Retinal pigment epithelial cell (primary cell): ENCODE measurements at places on chromosomes 16 and 17.
A peak's percentile ranks its signal among the peaks of the same experiment; 100 is the strongest.

DNA sequence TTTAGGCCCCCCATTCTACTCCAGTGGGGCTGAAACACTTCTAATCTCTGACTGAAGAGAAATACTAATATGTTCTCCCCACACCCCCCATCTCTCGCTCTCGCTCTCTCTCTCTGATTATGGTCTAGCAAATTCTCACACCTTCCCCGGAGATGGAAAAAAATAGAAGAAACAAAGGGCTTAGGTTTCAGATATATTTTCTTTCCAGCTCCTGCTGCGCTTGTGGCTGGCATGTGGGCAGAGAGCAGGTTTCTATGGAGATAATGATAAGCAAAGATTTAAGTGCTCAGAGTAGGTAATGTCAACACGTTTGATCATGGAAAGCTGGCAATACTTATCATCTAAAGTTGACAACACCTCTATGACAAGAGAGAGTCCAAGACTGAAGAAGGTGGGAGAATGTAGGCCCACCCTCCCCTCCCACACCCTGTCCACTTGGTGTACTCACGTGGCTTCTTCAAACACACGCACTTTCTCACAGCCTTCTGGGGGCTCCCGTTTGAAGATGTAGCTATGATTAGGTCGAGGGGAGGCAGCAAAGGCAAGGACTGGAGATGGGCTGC is 8.0 kb upstream of the SLC35B1 start:
- DNase-seq: no peak

GRCh38 chr17:46152423-46152822 is 40.8 kb downstream of the KANSL1 start:
- DNase-seq: no peak

- no peak for DNase-seq
Measured at GRCh38 chr16:75002474-75002873, 3.6 kb downstream of the ZNRF1 start.

GRCh38 chr17:55598495-55598894 is 87.2 kb upstream of the SMIM36 start:
- DNase-seq: no peak

DNA sequence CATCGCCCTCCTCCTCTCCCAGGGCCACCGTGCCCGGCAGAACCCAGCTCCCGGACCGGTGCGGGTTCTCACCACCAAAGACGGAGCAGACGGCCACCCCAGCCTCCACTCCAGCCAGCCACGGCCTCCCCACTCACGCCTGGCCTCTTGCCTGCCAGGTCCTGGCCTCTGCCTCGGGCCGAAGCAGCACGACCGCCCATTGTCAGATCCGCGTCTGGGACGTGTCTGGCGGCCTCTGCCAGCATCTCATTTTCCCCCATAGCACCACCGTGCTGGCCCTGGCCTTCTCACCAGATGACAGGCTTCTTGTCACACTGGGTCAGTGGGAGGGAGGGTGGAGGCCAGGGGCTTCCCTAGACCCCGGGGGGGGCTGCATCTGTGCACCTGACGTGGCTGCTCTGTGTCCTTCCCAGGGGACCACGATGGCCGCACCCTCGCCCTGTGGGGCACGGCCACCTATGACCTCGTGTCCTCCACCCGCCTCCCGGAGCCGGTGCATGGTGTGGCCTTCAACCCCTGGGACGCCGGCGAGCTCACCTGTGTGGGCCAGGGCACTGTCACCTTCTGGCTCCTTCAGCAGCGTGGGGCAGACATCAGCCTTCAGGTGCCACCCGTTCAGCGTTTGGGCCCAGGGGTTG is 6.6 kb upstream of the RHOT2 start:
- DNase-seq: no peak

DNA sequence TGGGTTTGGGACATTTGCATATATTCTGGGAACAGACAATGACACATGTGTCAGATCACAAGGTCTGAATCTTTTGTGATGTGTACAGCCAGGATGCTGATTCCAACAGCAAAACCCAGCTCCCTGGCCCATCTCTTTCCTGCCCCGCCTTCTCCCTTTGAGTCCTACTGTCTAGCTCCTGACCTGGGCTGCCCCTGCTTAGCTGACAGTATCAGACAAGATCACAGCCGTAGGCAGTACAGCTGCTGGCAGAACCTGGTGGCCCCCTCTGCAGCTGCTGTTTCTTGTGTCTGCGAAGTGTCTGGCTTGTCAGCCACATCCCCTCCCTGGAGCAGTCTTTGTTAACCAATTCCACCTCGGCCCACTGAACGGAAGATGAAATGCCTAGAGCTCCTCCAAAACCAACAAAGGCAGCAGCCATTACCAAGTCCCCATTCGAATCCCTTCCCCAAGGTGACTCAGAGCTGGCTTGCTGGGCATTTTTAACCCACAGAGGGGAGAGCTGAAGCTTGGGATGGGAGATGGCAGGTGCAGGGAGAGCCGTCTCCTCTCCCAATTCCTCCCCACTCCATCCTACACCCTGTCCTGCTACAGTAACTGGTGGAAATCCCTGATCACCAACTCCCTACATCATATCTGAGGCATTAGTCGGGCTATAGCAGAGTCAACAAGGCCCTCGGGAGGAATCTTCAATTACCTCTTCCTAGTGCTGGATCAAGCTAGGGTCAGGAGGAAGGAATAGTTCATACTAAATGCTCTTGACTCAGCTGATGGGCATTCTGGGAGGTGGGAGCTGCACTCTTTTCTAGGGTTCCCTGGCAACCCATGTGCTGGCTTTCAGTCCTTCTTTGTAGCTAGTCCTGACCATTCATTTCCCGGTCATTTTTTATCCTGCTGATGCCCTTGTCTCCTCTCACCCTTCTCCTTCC is 5.8 kb downstream of the PIPOX start:
- DNase-seq: no peak

DNA sequence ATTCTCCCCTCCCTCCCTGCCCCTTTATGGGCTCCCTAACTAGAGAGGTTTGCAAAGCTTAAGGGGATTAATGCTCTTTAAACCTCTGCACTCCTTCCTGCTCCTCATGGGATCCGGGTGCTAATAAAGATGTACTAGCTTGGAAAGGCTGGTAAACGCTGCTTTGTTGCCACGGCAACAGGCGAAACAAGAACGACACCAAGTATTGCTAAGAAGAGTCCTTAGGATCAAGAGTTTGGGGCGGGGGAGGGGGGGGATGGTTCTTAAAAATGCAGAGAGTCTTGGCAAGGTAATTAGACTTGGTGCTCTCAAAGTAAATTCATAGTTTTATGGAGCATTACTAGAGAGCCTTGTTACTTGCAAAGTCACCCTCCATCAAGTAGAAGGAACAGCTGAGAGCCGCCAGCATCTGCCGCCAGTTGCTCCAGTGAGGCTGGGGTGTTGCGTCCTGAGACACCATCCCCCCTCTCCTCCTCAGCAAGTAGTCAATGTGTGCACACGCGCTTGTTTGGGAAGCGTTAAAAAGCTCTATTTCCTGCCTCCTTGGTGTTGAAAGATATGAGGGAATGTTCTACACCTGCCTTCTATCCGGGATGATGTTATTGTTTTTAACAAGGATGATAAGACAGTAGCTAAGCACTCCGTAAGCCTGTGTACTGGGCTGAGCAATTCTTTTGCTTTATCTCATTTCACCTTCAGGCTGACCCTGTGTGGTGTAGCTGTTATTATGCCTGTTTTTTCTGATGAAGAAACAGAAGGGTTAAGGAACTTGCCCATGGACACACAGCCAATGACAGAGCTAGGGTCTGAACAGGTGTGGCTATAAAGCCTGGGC is 190.9 kb downstream of the CCDC182 start:
- peak; percentile 96 for DNase-seq

- DNase-seq: no peak
Measured at GRCh38 chr17:14752011-14752410, 451.1 kb downstream of the HS3ST3B1 start.

GRCh38 chr16:28183930-28184329 is 27.8 kb downstream of the XPO6 start:
- no peak for DNase-seq

DNA sequence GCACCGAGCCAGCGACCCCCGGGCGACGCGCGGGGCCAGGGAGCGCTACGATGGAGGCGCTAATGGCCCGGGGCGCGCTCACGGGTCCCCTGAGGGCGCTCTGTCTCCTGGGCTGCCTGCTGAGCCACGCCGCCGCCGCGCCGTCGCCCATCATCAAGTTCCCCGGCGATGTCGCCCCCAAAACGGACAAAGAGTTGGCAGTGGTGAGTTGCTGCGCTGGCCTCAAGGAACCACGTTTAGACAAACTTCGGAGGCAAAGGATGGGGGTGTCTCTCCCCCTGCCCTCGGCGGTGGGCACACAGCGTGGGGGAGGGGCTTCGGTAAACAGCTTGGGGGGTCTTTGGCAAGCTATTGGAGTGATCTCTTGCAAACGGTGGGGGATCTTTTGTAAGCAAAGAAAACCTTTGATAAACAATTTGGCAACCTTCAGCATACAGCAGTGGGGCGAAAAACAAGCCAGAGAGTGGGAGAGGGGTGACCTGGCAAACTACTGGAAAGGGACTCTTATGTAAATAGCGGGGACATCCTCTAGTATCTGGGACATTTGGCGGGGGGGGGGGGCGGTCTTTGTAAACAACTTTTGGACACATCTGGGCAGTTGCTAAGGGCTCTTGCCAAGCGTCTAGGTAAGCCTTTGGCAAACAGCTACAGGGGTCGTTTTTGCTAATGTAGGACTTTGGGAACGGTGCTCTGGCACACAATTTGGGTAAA is 587 bp downstream of the MMP2 start:
- no peak for DNase-seq

DNA sequence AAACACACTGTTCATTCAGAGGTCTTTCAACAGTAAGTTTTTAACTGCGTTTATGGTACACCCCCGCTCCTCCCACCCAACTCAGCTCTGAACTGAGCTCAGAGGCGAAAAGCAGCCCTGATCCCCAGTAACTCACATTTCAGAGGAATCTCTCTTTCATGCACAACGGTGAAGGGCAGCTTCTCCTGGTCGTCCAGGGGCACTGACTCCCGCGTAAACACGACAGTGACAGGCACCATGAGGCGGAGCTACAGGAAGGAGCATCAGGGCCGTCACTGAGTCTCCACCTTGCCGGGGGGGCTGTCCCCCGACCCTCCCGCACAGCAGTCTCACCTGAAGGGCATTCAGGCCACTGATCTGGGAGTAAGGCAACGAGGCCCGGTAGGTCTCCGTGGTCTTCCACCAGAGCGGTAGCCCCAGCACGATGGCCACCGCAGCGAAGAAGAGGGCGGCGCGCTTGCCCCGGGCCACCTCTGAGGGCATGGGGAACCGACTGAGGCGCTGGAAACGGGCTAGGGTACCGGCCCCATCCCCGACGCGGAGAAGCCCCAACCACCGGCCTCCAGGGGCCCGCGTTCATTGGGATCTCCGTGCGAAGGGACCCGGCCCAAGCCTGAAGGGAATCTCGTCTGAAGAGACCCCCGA is 486 bp downstream of the PIGS start:
- DNase-seq: no peak

- peak; percentile 99 for DNase-seq
Measured at GRCh38 chr17:78883533-78884131, 19.4 kb downstream of the CEP295NL start.

GRCh38 chr16:83581994-83582747 is 225.6 kb upstream of the HSBP1 start:
- no peak for DNase-seq

DNA sequence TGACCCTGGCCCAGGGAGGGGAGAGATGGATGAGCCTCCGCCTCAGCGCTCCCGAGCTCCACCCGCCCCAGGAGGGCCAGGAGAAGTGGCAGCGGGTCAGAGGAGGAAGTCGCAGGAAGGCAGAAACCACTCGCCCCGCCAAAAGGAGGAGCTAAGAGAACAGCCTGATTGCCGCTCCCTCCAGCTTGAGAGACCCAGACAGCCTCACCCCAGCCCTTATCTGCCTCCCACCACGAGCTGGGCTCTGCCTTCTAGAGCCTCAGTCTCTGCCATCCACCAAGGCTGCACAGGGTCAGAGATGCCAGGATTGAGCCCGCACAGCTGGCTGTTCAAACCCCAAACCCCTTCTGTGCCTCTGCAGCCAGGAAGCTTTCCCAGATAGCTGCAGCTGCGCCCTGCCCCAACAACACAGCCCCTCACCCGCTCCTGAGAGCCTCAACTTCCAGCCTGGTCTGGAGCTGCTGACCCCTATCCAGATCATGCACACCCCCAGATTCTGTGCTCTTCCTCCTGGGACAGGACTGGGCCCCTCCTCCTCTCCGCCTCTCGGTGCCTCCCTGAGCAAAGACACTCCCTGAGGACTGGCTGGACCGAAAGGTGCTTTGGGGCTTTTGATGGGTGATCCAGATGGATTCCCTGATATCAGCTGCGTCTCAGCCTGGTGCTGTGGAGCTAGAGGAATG is 1.0 kb upstream of the ATP2A3 start:
- DNase-seq: no peak

GRCh38 chr17:60145006-60145935 is 4.5 kb upstream of the CA4 start:
- no peak for DNase-seq

GRCh38 chr17:2703181-2703580 is 8.4 kb downstream of the CLUH start:
- no peak for DNase-seq

DNA sequence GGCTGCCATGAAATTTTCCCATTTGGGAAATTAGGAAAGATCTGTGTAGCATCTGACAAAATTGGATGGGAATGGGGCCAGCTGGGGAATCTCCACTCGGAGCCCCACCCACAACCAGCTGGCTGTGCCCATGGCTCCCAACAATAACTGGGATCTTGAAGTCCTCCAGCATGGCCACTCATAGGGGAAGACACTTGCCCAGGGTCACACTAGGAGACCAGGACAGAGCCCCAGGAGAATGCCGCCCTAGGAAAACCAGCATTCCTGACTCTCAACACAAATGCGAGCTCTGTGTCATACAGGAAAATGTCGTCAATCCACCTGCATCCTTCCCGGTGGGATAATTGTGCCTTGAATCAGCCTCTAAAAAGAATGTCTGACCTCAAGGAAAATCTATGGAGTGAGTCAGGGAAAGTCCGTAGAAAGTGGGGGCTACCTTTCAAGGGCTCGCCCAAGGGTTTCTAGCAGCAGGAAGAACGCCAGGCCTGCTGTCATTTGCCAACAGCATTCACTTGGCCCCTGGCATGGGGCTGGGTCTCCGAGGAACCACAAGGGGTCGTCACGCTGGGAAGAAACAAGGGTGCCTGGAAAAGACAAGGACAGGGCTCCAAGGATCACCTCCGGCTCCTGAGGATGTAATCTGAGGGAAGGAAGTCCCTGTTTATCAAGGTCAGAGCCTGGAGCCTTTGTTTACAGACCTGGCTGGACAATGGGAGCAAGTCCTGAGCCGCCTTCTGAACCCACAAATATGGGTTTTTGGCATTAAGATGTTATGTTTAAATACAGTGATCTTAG is 15.9 kb downstream of the CDH5 start:
- DNase-seq: peak; percentile 64
